ENCODE measurements at places on chromosomes 6 and 20.
A peak's percentile ranks its signal among the peaks of the same experiment; 100 is the strongest.

DNA sequence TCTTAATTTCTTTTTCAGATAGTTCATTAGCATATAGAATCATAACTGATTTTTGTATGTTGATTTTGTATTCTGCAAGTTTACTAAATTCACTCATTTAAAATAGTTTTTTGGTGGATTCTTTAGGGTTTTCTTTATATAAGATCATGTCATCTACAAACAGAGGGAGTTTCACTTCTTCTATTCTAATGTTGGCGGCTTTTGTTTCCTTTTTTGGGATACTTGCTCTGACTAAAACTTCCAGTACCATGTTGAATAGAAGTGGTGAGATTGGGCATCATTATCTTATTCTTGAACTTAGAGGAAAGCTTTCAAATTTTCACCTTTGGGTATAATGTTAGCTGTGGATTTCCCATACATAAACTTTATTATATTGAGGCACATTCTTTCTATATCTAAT is 296.9 kb downstream of the BCKDHB start:
- no peak for DNase-seq

DNA sequence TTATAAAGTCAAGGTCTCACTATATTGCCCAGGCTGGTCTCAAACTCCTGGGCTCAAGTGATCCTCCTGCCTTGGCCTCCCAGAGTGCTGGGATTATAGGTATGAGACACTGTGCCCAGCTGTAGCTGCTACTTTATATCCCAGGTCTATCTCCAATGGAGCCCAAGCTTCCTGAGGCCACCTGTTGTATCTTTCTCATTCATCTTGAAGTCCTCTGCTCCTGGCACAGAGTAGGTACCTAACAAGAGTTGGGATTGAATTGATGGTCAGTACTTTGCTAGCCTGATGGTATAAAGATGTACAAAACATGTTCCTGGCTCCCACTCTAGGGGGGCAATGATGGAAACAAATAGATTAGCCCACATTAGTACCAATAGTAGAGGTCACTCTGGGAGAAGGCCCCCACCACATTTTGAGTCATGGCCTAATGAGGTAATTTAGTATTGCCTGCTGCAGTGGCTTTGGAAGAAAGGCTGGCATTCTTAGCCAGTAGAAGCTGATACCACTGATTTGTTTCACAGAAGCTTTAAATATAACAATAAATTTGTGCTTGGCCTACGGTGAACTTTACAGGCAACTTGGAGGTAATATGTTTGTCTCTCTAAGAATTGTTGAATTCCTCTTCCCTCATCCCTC is 5.4 kb downstream of the PTPN1 start:
- peak; percentile 62 for DNase-seq

DNA sequence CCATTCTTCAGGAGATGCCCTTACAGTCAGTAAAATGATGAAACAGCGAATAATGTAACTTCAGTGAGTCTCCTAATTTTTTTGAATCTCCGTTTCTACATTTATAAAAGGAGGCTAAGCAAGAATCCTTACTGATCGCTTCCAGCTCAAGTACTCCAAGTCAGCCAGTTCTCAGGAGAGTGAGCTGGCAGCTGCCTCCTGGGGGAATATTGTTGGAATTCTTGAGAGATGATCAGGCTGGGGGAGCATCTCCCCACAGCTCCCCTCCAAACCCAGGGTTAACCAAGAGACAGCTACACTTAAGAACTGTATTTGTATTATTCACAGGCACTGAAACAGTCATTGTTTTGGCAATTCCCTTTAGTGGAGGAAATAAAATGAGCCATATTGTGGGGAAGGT is 89.1 kb upstream of the PCSK2 start:
- no peak for DNase-seq

GRCh38 chr6:155183095-155183494 is 80.7 kb upstream of the CLDN20 start:
- DNase-seq, result peak; percentile 82

DNA sequence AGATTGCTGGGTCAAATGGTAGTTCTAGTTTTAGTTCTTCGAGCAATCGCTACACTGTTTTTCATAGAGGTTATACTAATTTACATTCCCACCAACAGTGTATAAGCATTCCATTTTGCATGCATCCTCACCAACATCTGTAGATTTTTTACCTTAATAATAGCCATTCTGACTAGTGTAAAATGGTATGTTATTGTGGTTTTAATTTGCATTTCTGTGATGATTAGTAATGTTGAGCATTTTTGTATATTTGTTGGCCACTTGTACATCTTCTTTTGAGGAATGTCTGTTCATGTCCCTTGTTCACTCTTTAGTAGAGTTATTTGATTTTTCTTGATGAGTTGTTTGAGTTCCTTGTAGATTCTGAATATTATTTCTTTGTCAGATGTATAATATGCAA is 236.2 kb downstream of the GRM1 start:
- no peak for DNase-seq

- peak; percentile 54 for DNase-seq
These were observed 58.4 kb downstream of the TRIM38 start for GRCh38 chr6:26021001-26021349.

DNA sequence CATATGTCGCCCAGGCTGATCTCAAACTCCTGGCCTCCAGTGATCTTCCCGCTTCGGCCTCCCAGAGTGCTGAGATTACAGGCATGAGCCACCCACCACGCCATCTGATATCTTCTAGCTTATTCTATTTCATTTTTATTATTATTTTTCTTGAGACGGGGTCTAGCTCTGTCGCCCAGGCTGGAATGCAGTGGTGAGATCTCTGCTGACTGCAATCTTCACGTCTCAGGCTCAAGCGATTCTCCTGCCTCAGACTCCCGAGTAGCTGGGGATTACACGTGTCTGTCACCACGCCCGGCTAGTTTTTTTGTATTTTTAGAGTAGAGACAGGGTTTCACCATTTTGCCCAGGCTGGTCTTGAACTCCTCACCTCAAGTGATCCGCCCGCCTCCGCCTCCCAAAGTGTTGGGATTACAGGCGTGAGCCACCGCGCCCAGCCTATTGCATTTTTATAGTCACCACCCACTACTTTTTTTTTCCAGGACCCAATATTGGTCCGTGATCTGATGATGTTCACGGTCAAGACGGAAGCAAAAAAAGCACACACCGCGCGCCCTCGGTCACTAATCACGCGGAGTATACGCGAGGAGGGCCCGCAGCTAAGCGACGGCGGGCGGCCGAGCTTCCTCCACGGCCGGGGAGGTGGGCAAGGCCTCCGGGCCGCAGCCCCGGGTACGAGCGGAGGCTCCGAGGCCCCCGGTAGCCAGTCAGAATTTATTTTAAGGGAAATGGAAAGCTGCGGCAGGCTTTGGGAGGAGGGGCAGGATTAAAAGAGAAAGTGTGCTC is 1.1 kb upstream of the LSM14B start:
- DNase-seq, result peak; percentile 80

- DNase-seq, result no peak
These were observed 7.3 kb upstream of the SIRPG start for GRCh38 chr20:1664911-1665310.
